ENCODE measurements at places on chromosomes 7 and 10.

DNA sequence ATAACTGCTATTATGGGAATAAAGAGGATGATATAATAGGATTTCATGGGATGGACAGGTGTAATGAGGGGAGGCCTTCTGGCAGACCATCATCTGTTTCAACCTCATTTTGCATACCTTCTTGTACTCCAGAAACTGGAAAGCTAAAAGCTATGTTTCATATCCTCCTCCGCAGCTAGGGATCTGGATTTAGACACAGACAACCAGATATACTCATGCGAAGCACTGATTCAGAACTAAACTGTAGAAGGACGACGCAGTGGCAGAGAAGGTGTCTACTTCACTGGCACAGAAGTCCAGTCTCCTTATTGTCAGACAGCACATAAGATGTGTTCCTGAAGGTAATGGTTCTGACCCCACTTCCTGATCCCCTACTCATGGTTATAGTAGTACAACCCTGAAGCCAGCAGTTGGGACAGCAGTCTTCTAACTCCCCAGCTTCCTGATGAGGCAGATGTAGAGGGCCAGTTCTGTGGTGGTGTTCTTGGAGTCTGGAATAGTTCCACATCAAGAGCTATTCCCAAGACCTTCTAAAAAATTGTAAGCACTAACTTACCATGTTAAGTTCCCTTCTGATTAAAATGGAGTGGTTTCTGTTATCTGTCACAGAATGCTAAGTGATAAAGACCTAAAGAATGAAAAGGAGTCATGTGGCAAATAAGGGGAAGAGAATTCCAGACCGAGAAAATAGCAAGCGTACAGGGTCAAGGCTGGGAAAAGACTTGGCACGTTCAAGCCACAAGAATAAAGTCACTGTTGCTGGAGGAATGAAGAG is 550.3 kb downstream of the GRM8 start:
- no peak for DNase-seq

DNA sequence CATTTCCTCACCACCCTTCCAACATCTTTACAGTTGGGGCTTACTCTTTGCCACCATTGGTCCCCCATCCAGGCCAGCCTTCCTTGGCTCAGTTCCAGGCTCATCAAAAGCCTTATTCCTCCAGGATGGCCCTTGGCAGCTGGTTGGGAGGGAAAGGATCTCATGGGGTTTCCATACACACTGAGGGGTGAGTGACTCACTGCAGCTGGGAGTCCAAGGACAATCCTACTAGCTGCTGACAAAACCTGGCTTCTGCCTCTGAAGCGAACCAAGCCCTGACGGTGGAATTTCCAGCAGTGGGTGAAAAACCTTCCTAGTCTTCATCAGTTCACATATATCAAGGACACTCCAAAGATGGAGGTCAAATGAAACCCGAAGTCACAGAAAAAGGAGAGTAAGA is 22.9 kb downstream of the CRHR2 start:
- DNase-seq: no peak

DNA sequence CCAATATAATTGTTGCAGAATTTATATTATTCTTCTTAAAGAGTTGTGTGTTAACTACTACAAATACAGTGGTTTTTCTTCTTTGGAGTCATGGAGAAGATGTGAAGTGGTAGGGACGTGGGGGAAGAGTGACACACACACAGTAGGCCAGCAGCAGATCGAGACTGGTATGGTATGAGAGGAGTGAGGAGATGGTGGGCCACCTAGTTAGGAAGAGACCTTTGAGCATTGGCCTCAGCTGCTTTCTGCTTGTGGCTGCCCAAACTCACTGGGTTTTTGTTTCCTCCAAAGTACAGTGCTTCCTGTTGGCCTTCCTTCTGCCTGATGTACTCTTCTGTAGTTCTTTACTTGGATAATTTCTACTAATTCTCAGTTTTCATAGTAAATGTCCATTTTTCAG is 14.6 kb downstream of the VCL start:
- DNase-seq: no peak

GRCh38 chr7:149599636-149600206 is 102.1 kb upstream of the ZNF746 start:
- DNase-seq: no peak

GRCh38 chr10:122460891-122461293 is 461 bp upstream of the HTRA1 start:
- no peak for DNase-seq

DNA sequence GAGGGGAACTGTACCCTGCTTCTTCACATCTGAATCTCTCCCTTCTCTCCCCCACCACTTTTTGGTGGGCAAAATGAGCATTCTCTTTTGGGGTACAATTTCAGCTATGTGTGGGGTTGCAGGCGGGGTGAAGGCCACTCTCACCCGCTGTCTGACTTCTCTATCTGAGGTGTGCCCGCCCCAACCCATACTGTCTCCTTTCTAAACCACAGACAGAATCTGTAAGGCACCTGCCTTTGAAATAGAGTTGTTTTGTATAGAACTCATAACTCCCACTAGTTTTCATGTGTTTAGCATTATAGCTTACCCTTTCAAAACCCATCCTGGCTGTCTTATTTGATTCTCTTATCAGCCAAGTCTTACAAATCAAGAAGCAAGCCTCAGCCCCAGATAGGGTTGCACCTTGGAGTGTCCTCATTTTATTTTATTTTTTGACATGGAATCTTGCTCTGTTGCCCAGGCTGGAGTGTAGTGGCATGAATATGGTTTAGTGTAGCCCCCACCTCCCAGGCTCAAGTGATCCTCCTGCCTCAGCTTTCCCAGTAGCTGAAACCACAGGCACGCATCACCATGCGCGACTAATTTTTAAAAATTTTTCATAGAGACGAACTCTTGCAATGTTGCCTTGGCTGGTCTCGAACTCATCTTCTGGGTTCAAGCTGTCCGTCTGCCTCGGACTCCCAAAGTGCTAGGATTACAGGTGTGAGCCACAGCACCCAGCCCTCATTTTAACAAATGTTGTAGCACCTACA is 11.9 kb downstream of the TSPAN14 start:
- DNase-seq: no peak

DNA sequence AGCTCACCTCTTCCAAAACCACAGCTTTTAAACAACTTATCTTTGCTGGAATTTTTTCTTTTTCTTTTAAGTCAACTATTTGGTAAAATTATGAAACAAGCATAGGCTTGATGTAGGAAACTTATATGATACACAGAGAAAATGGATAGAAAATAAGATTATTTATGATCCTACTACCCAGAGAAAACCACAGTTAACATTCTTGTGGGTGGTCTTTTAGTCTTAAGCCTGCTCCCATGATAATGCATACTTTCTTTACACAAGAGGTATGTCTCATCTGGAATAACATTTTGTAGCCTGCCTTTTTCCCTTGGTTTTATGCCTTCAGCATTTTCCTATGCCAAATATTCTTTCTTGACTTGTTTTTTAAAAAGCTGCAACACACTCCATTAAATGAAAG is 21.4 kb downstream of the PLPP4 start:
- no peak for DNase-seq

DNA sequence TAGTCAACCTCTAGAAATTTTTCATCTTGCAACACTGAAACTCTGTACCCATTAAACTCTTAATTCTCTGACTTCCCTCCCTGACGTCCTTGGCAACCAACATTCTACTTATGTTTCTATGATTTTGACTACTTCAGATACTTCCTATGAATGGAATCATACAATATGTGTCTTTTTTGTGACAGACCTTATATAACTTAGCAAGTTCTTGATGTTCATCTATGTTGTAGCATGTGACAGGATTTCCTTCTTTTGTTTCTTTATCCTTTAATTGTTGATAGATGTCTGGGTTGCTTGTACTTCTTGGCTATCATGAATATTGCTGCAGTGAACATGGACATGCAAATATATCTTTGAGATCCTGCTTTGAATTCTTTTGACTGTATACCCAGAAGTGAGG is 240.8 kb downstream of the ADK start:
- no peak for DNase-seq

DNA sequence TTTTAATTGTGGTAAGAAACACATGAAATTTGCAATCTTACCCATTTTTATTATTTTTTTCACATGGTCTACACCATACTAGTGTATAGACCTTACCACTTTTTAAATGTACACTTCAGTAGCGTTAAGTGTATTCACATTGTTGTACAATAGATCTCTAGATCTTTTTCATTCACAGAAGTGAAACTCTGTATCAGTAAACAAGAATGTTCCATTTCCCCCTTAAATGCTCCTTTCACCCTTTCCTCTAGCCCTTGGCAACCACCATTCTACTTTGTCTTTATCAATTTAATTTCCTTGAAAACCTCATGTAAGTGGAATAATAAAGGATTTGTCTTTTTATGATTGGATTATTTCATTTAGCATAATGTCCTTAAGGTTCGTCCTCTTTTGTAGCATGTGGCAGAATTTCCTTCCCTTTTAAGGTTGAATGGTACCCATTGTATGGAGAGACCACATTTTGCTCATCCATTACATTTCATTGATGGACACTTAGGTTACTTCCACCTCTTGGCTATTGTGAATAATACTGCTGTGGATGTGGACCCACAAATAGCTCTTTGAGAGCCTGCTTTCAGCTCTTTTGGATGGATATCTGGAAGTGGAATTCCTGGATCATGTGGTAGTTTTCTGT is 45.7 kb downstream of the SNX10 start:
- DNase-seq: peak; percentile 69

DNA sequence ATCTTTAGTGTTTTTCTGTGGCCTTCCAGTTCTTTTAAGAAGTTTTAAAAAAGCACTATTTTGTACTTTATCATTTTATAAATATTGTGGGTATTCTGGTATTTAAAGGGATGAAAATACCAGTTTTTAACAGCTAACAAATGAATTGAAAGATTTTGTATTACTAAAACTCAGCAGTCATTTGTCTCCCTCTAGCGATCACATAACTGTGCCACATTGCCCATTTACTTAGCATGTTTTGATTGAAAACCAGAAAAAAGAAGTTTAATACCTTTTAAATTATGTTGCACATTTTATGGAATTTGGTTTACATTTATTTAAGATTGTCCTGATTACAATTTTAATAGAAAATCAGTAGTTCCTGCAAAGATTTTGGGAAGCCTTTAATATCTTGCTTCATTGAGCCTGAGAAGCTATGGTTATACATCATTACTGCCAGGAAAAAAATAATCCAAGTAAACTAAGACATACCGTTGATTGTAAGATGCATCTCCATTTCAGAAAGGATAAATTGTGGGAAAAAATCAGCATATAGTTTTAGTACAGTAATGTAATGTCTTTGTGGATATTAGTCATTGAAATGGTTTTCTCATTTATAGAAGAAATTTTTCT is 34.9 kb downstream of the TAX1BP1 start:
- DNase-seq: peak; percentile 29

- peak; percentile 12 for DNase-seq
These were observed 44.0 kb downstream of the INPP5F start for GRCh38 chr10:119769886-119770285.

DNA sequence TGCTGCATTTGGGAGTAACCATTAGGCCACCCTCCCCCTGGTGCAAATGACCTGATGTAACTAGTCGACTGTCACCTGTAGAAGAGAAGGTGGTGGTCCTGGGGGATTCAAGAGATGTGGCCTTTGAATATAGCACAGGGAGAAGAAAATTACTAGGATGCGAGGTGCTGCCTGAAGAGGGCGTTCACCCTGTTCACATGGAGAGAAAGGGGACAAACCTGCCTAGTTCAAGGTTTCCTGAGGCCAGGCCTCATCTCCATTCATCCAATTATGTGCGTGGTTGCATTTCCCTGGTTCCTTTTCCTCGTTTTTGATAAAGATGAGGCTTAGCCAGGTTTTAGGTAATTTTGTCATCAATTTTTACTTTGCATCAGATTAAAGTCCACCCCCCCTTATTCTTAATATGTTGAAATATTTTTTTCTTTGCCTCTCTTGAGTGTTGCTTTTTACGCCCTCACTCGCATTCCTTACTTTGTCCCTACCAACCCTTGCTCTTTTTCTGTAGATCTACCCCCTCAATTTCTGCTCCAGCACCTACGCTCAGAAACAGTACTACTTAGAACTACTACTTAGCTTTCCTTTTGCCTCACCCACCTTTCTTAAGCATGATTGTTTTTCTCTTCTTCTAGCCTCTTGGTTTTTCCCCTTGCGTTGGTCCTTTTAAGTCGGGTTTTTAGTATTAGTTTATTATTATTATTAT is 13.7 kb downstream of the CLCN1 start:
- no peak for DNase-seq

DNA sequence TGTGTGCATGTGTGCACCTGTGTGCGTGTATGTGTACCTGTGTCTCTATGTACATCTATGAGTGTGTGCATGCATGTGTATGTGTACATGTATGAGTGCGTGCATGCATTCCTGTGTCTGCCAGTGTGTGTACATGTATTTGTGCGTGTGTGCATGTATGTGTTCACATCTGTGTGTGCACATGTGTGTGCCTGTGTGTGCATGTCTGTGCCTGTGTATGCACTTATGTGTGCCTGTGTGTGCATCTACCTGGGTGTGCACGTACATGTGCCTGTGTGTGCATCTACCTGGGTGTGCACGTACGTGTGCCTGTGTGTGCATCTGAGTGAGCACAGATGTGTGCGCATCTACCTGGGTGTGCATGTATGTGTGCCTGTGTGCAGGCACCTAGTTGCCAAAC is 102.2 kb upstream of the DIP2C start:
- DNase-seq: no peak

DNA sequence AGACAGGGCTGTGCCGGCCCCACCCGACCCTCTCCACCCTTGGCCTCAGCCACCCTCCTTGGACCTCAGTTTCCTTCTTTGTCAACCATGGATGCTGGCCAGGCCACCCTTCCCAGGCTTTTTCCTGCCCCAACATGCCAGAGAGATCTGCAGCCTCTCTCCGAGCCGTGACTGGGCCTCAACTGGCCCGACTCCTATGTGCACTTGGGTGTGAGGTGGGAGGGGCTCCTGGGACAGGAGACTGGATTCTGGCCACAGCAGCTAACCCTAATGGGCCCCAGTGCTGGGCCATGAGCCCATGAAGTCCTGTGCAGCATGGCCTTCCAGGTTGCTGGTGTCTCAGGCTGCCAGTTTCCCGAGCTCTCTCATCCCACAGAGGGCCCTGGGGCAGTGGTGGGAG is 47.7 kb upstream of the PCBD1 start:
- DNase-seq: no peak

- DNase-seq: no peak
These were observed 85.0 kb downstream of the EMX2 start for GRCh38 chr10:117627561-117627960.

GRCh38 chr7:140214075-140214684 is 37.4 kb upstream of the KDM7A start:
- DNase-seq: no peak

DNA sequence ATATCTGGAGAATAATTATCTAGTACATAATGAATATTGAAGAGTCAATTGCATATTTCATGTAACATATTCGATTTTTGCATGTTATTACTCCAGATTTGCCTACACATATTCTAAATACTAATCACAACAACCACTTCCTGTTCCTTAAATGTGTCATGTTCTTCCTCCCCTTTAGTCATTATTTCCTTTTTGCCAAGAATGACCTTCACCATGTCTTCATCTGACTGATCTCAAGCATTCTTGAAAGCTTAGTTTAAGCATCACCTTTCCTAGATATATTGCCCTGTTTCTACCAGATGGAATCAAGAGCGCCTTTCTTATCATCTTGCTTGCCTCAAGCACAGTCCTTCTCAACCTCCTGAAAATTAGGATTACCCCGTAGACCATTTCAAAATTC is 23.5 kb upstream of the MEOX2 start:
- DNase-seq: no peak

- no peak for DNase-seq
These were observed 294.4 kb upstream of the NPVF start for GRCh38 chr7:25522727-25523126.

Measured in COLO829 (cell line).